ENCODE measurements at places on chromosomes 2 and 18.

DNA sequence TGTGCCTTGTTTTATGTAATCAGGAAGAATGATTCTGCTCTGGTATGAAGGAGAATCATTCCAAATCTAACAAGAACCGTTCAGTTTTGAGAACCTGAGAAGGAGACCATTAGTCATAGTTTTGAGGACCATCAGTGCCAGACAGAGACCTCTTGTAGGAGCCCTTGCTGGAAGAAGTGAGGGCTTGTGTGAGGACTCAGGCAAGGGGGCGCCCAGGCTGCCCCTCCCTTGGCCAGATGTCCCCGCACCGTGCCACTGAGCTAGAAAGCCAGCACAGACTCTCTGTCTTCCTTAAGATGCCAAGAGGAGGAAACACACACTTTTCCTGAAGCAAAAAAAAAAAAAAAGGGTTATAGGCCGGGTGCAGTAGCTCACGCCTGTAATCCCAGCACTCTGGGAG lies 55.7 kb upstream of the SLC39A10 start:
- DNase-seq, result no peak

- no peak for DNase-seq
These were observed 1384.8 kb downstream of the RPIA start for GRCh38 chr2:90076311-90076710.

- no peak for DNase-seq
These were observed 145.4 kb upstream of the LYPD6 start for GRCh38 chr2:149184991-149185390.

DNA sequence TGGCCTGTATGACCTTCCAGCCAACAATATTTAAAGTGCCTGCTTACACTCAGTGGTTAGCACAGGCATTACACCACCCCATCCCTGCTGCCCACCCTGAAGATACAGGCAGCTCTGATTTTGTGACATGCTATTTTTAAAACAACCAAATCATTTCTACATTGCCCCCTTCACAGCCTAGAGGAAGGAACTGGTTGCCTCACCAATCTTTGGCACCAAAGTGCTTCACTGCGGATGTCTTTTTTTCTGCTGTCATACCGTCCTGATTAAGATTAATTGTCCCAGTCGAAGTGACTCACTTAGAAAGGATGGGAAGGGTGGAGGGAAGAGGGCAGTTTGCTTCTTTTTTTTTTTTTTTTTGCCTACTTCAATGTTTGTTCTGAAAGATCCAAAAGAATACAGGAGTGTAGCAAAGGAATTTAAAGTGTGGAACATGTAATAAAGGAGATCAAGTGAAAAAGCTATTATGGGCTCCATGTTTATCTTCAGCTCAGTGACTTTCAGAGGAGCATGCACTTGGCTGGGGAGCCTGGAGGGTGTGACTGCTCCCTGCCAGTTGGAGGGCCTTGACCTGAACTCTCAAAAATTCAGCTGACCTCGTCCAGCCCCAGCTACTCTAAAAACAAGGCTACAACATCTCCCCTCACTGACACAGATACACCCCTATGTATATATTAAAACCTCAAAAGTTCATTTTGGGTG lies 501.1 kb upstream of the TNP1 start:
- DNase-seq, result peak; percentile 43

- DNase-seq, result no peak
These were observed 86.8 kb downstream of the ERBB4 start for GRCh38 chr2:212451786-212452231.

- no peak for DNase-seq
These were observed 67.1 kb upstream of the MSTN start for GRCh38 chr2:190129421-190130199.

- no peak for DNase-seq
These were observed 150.8 kb downstream of the THSD7B start for GRCh38 chr2:136916131-136916530.

DNA sequence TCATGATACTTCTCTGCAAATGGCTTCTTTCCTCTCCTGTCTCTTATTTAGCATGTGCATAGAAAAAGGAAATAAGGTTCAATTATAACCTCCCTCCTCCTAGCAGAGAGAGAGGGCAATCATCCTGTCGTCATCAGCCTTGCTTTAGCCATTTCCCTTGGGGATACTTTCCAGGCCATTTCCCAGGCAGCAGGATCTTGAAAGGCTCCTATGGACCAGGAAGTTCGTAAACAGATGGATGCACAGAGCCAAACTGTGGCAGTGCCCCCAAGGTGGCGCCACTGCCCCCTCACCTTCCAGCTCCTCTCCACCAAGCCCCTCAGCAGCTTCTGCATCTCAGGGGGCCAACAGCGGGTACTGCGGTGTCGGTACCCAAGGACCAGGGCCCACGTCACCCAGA lies 157.4 kb downstream of the DTNA start:
- DNase-seq, result no peak

GRCh38 chr18:44826418-44827259 lies 146.0 kb downstream of the SETBP1 start:
- DNase-seq, result peak; percentile 52

GRCh38 chr2:128535953-128536352 lies 217.3 kb upstream of the HS6ST1 start:
- DNase-seq, result peak; percentile 32

DNA sequence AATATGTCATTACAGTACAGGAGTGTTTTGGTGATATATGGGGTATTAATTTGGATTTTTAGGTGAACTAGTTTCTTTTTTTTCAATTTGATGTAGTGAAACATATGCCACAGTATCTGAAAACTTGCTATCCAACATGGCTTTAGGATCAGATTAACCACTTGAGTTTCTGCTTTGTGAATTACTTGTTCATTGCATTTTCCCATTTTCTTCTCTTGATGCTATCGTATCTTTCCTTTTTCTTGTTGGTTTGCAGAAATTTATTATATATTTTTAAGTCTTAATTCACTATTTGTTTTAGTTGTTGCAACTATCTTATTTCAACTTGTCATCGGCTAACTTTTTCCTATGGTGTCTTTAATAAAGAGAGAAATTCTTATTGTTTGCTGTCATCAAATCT lies 8.8 kb downstream of the IL36A start:
- no peak for DNase-seq

- no peak for DNase-seq
These were observed 60.1 kb upstream of the CAPN13 start for GRCh38 chr2:30867385-30867784.

GRCh38 chr18:28826107-28826506 lies 649.2 kb upstream of the CDH2 start:
- no peak for DNase-seq

DNA sequence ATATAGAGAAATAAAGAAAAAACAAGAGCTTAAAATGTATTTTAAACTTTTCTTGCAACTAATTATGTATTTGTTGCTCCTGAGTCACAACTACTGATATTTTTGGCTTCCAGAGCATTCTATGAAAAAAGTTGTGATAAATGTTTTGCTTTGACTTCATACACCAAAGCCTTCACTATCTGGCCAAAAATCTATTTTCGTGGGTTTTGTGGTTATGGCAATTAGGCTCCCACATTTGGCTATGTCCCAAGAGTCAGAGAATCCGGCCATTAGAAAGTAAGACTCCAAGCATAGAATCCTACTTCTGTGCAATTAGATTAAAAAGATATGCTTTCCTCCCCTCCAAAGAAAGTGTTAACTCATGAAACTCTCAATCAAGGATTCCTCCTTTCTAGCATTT lies 1456.1 kb upstream of the ACVR2A start:
- no peak for DNase-seq

DNA sequence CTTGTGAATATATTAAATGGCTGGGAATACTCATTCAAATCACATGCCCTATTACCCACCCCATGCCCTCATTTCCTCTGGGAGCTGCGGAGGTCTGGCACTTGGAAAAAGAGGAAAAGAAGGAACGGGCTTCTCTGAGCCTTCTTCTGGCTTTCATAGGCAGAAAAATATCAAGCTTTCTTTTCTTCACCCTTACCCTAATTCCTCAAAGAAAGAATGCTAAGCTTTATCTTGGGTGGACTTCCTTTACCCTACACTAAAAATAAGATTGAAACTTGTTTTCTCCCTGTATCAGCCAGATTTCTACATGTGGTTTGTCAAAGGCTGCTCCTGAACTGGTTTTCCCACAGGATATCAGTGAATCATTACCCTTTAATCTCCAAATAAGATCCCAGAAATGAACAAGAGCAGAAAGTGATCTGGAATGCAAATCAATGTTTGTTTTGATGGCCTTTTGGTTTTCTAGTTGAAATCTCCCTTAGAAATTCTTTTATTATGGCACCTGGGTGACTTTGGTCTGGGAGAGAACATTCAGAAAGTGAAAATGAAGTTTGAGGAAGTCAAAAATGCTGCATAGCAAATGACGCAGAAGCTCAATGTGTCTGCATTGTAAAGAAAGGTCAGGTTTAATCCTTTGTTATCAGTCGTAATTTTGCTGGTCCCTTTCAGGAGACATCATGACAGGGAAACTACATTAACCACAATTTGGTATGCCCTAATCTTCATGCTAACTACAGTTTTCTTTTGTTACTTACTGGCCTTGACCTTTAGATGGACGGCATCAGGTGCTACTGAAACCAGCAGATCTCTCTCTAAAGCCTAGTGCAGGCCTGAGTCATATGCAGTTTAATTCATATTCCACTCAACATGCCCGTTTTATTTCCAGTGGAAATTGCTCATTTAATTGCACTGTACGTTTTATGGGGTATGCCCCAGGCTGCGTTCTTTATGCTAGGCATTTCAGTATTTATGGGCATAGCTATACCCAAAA lies 46.6 kb upstream of the HNRNPA3 start:
- peak; percentile 85 for DNase-seq

All from suppressor macrophage (primary cell).